Stimulated activated CD8-positive, alpha-beta memory T cell treated with anti-CD3 and anti-CD28 coated beads, Interleukin-15, amount 100 ng/mL, for 1 hour (primary cell): ENCODE measurements at places on chromosomes 13 and 19.
A peak's percentile ranks its signal among the peaks of the same experiment; 100 is the strongest.

- DNase-seq, result no peak
Measured at GRCh38 chr19:35790981-35791813, 15.8 kb downstream of the ARHGAP33 start.

- DNase-seq, result no peak
Measured at GRCh38 chr13:48773531-48774275, 120.0 kb downstream of the CYSLTR2 start.

- no peak for DNase-seq
Measured at GRCh38 chr13:105282406-105283285, 1252.8 kb downstream of the EFNB2 start.

DNA sequence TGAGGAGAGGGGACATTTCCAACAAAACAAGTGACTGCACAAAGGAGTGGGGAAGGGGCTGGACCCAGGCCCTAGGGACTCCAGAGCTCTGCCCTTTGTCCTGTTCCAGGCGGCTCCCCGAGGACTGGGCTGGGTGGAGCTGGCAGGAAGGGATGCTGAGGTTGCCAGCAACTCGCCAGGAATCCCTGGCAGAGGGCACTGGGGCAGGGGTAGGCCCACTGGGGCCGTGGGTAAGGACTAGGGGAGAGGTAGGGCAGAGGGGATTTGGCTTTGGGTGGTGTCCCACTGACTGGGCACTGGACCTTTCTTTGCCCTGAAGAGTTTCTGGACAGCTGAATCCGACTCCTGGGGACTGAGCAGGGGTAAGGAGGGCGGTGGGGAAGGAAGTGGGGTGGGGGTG, 7.9 kb downstream of the LIPE start:
- no peak for DNase-seq

GRCh38 chr19:41297628-41298347, 12.2 kb upstream of the CCDC97 start:
- no peak for DNase-seq

DNA sequence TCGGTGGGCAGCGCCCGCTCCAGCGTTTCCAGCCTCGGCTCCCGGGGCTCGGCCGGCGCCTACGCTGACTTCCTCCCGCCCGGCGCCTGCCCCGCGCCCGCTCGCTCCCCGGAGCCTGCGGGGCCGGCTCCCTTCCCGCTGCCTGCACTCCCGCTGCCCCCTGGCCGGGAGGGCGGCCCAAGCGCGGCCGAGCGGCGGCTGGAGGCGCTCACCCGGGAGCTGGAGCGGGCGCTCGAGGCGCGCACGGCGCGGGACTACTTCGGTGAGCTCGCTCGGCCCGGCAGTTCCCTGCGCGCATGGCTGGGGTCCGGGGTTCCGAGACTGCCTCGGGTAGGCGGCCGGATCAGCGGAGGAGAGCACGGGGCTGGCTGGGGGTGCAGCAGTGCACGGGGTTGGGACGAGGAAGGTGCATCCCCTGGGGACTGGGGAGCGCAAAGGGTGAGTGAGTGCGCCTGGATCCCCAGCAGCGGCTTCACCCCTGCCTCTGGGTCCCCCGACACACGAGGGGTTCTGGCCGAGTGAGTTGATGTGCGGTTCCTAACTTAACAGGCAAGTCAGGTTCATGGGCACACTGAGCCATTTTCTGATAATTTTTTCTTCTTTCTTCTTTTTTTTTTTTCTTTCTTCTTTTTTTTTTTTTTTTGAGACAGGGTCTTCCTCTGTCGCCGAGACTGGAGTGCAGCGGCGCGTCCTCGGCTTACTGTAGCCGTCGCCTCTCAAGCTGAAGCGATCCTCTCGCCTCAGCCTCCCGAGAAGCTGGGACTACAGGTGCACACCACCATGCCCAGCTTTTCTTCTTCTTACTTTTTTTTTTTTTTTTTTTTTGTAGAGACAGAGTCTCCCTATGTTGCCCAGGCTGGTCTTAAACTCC, 1.1 kb downstream of the WTIP start:
- DNase-seq, result no peak

DNA sequence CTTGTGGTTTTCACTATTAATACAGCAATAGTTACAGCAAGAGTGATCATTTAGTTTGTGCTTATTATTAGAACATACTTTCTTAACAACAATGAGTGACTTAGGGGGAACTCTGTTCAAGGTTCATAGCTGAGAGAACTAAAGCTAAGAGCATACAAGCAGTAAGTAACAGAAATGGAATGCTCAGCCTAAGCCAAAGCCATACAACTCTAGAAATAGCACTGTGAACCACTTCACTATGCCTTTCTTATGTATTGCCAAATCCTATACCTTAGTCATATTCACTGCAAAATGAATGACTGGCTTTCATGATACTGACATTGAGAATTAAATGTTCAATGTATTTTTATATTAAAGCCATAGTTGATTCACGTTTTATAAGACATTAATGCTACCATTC, 599.7 kb upstream of the SLITRK1 start:
- no peak for DNase-seq

- no peak for DNase-seq
Measured at GRCh38 chr19:21934593-21934992, 76.2 kb downstream of the ZNF208 start.

DNA sequence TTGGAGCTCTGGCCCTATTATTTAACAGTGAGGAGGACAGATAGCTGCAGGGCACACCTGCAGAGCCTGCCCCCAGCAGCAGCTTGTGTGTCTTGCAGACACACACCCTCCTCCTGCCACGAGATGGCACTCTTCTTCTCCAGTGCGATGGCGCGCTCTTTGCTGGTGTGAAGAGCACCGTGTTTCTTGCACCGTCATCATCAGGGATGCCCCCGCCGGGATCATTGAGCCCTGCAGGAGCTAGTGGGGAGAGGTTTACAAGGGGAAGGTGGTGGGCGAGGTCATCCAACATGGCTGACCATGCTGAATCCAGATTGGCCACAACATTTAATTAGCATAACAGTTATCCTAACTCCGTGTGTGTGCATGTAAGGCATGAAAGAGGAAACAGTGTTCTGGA, 105.6 kb downstream of the RAB20 start:
- DNase-seq, result peak; percentile 20

DNA sequence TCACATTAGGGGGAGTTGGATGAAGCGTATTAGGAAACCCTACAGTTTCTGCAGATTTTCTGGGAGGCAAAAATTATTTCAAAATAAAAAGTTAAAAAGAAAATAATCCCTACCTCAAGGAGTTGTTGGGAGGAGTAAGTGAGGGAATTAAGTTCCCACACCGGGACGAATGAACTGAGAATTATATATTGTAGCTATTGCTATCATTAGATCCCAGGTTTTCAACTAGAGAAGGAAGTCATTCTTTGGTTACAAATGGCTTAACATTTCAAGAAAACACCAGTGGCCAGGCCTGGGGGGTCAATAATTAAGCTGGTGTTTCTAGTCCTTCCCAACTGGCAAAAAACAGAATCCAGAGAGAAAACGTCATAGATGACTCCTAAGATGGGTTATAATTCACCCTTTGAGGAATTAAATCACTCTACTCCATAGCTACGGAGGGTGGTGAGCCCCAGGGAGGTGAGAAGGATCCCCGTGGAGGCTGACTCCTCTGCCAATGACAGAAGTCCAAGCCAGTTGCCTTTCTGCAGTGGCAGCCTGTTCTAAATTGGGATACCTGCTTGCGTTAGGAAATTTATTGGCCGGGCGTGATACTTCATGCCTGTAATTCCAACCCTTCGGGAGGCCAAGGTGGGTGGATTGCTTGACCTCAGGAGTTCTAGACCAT, 1.2 kb upstream of the MYDGF start:
- DNase-seq, result no peak
